Right atrium auricular region (tissue), 2 donors: ENCODE measurements at places on chromosomes 12 and 14. TPM values are rescaled to one million over a fixed set of nuclear protein-coding genes. Genes with fewer than 3 reads are reported as not detected.
A peak's percentile ranks its signal among the peaks of the same experiment; 100 is the strongest.

The ZBTB42 gene
- 9.0 TPM for total RNA-seq

The PPP1R1A gene
- total RNA-seq: 111 TPM

The PPP2R5C gene
- 82.2 TPM for total RNA-seq

The KRT83 gene
- total RNA-seq: not detected

The RIN3 gene
- 6.6 TPM for total RNA-seq

The RGS6 gene
- 13.1 TPM for total RNA-seq

The CFAP251 gene
- 1.0 TPM for total RNA-seq

The OAS1 gene
- total RNA-seq: 4.0 TPM

DNA sequence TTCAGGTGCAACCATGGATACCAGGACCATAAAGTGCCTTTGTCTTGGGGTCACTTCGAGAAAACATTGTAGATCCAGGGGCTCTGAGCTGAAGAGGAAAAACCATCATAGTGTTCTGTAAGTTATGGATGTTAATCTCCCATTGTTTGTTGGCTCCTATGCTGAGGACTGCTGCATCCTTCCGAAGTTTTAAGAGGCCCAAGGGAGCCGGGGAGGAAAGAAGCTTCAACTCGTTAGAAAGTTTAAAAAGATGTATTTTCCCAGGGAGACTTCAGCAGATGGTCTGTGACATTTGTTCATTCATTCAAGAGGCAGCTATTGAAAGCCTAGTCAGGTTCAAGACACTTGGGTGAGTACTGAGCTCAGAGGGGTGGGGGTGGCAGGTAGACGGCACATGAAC is 378.8 kb upstream of the TBX3 start:
- no peak for DNase-seq

GRCh38 chr14:70718383-70719118 is 76.8 kb downstream of the TTC9 start:
- DNase-seq: no peak

DNA sequence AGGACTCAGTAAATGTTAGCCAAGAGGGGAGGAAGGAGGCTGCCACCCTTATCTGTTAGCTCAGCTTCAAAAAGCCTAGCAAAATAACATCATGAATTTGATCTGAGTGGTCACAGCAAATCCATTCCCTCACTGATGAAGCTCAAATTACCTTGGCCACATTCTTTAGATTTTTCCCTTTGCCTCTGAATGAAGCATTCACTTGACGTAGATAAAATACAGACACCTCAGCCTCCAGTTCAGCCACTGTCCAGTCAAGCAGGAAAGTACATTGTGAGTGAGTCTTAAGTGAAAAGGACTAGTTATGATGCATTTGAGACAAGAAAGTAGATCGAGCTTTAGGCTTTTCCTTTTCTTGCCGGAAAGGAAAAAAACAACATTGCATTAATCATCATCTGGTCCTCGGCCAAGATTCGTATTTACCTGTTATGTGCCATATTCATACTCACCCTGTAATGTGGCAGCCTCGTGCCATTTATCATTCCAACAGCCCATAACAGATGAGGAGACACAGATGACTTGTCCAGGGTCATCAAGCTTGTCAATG is 146.5 kb downstream of the ETV6 start:
- no peak for DNase-seq

GRCh38 chr12:5718680-5719079 is 226.4 kb downstream of the ANO2 start:
- peak; percentile 57 for DNase-seq

DNA sequence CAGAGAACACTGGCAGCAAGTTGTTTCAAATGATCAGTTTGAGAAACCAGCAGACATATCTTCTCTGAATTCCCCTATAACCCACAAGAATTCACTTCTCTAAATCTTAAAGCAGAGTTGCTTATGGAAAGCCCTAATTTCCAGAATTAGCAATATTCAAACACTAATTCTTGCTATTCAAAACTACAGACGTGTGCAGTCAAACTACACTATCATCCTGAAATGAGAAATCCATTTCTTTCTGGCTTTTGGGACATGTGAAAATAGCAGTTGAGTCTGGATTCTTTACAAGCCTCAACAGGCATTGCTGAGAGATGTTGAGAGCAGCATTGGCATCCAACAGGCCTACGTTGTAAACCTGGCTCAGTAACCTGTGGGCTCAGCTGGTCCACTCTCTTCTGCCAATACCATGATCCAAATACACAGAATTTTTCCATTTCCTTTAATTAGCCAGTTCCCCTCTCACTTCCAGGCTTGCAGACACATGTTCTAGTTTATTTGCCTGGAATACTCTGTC is 74.6 kb upstream of the TMTC1 start:
- no peak for DNase-seq

DNA sequence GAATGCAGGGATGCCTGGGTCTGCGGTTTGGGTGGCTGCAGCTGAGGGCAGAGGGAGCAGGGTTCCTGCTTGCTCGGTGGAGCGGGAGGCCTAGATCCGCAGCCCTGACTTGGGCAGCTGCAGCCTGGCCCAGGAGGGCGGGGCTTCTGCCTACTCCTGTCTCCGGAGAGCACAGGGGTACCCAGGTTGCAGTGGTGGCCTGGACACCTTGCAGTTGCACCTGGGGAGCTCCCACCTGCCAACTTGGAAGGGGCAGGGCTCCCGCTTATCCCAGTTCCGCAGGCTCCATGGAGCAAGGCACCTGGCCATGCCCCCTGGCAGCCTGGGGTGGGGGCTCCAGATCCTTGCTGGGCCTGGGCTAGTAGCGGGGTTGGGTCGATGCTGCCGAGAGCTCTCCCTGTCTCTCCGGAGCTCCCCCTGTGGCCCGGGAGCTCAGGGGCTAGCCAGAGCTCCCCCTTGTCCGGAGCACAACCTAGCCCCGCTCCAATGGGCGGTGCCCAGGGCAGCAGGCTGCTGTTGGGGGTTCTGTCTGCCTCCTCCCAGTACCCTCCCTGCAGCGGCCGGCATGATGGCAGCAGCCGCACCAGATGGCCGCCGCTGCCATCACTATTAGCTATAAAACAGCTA is 136.4 kb downstream of the PTPRR start:
- DNase-seq: no peak

DNA sequence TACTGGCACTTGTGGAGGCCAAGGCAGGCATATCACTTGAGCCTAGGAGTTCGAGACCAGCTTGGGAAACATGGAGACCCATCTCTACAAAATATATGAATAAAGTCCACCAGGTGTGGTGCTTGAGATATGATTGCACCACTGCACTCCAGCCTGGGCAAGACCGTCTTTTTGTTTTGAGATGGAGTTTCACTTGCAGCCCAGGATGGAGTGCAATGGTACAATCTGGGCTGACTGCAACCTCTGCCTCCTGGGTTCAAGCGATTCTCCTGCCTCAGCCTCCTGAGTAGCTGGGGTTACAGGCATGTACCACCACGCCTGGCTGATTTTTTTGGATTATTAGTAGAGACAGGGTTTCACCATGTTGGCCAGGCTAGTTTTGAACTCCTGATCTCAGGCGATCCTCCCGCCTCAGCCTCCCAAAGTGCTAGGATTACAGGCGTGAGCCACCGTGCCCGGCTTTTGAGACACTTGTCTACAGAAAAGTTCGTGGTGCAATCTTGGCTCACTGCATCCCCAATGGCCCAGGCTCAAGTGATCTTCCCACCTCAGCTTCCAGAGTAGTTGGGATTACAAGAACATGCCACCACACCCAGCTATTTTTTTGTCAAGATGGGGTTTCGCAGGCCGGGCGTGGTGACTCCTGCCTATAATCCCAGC is 16.3 kb upstream of the ATP5F1B start:
- DNase-seq: no peak

GRCh38 chr12:76080017-76080728 is 4.3 kb downstream of the NAP1L1 start:
- DNase-seq: no peak

DNA sequence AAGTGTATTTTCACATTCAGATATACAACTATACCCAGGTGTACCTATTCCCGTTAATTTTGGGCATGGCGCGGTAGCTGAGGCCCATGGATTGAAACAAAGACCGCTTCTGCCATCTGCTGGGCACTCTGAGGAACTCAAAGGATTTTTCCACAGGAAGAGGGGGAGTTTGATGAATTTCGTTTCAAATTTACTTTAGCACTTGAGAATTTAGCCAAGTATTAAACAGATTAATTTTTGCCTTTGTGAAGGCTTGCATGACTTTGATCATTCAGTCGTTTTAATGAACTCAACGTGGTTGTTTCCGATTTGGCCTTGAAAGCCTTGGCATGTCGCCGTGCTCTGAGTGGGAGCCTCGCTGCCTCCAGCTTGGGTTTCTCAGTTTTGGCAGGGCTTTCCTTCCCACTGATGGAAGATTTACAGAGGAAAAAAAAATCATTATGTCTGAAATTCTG is 153.2 kb upstream of the DDHD1 start:
- no peak for DNase-seq

DNA sequence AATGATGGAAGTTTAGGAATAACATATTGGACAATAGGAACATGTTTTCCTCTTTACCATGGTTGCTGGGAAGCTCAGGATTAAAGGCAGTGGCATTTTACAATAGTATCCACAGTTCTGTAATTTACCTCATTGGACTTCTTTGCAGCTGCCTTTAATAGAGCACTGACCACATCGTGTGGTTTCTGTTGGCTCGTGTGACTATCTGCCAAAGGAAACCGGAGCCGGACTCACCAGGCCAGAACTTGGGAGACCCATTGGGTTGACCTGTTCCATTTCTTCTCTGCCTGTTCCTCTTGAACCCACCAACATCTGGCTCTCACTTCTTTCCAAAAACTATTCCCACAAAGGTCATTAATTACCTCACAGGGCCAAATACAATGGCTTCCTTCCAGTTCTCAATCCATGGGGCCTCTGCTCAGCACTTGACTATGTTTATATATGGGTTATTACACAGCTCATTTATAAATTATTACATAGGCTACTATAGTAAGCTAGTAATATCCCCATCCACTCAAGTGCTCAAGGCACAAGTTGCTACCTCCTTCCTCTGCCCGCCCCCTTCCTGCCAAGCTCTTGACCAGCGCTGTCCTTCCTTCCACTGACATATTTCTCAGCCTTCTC is 121.5 kb upstream of the VASH1 start:
- no peak for DNase-seq

GRCh38 chr12:10612984-10613348 is 443 bp downstream of the MAGOHB start:
- no peak for DNase-seq

GRCh38 chr12:85367936-85368335 is 87.9 kb downstream of the ALX1 start:
- no peak for DNase-seq

DNA sequence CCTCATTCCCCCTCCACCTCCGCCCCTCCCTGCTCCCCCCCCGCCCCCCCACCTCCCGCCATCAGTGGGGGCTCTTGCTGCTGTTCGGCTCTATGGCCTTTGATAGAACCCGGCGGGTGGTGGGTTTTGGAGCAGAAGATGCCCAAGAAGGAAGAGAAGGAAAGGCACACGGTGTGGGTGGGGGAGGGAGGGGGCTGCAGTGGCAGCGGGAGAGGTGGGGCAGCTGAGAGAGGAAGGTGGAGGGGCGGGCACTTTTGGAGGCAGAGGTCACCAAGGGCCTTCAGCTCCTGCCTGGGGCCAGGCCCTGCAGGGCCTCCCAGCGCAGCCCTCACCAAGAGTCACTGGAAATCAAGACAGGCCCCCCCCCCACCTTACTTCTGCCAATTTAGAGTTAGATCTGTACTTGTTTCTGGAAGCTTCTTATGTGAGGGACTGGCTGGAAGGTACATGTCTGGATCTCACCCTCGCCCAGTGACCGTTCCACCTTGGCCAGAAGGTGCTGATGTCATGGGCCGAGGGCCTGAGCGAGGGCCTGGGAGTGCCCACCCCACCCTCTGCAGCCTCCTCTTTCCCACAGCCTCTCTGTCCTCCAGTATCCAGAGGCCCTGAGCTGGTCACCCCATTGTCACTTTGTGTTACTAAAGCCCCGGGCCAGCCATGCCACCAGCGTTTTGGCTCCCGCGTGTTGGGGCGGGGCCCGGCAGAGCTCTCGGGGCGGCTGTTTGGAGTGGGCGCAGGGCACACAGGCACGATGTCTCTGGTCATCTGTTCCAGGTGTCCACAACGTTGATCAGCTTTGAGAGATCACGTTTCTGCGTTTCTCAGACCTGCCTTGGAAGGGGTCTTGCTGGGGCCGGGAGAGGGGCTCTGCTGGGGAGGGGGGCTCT is 153.9 kb downstream of the KIF26A start:
- DNase-seq: no peak
